ENCODE measurements at places on chromosomes 3 and 15.

DNA sequence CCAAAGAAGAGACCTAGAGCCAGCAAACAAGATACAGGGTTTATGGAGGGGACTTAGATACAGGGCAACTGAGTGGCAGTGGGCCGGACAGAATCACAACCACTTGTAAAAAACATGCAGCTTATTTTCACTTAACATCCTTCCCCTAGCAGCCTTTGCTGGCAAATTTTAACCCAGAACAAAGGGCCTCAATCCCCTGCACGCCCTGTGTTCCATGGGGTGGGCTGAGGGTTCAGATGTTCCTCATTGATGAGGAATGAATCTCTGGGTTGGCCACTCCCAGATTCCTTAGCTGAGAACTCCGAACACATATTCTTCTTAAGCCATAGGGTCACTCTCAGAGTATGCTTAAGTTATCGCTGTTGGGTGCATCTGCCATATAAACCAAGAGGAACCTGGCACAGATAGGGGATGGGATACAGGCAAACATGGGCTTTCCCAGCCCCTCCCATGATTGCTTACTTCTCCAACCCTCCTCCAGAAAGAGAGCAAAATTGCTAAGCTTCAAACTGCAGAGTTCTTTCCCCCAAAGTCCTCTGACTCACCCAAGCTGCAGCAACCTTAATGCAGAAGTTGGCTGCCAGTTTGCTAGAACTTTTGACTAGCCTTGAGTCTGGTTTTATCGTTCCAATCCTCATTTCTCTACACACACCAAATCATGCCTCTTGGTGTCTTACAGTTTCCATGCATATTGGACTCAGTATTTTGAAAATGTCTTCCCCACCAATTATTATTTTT lies 146.9 kb downstream of the CD47 start:
- no peak for DNase-seq

GRCh38 chr15:88491158-88491557 lies 23.6 kb downstream of the MRPS11 start:
- DNase-seq: no peak

GRCh38 chr3:99471353-99472323 lies 166.8 kb upstream of the COL8A1 start:
- DNase-seq: no peak

DNA sequence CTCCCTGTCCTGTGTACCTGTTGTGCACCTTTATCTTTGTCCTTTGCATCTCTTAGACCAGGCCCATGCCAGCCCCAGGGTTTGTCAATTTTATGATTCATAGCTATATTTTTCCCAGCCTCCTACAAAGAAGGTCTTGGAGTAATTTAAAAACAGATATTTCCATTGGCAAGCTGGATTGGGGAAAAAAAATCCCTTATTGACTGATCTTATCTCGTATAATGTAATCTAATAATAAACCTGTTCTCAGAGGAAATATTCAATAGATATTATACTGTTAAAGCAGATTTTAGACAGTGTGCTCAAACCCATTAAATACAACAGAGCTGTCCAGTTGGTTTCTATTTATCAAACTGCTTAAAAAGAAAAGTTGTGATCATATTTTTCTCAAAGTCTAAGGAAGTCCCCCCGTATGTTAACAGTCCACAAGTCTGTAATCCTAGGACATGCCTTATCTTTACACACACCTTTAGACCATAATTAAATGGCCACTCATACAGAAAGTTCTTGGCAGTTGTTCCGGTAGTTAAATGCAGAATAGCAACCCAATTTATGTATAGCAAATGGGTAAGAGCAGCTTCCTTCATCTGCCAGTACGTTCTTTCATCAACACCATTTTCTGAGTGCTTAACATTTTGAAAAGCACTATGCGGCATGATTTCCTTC lies 700.9 kb upstream of the NR2F2 start:
- no peak for DNase-seq

DNA sequence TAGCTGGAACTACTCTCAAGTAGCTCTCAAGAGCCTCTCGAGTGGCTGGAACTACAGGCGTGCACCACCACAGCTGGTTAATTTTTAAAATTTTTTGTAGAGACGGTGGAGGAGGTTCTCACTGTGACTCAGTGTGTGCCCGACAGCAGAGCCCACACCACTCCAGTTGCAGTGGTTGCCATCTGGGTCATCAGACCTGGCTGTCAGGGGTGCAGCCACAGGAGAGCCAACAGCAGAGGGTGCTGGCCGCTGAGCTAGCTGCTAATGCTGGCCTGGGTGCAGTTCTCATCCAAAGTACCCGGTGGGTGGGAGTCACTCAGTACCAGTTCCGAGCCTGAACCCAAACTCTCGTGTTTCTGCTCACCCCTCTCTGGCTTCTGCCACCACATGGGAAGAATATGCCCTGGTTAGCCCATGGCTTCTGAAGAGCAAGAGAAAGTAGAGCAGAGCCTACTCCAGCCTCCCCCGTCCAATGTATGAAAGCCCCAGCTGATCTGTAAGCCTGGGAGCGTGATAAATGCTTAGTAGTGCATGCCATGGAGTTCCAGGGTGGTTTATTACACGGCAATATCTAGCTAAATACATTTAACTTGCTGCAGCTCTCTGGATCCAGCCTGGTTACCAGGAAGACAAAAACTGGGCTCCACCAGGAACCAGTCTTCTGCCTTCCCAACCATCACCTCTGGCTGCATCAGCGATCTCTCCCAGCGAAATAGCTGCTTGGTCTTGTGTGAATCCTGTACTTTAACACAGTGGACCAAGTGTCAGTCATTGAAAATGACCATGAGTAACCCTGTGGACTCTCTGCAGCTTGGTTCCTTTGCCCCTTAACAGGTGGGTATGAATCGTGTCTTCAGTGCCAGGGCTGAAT lies 17.1 kb downstream of the UMPS start:
- DNase-seq: no peak

GRCh38 chr15:40332113-40332781 lies 8.5 kb downstream of the CCDC9B start:
- DNase-seq: no peak

DNA sequence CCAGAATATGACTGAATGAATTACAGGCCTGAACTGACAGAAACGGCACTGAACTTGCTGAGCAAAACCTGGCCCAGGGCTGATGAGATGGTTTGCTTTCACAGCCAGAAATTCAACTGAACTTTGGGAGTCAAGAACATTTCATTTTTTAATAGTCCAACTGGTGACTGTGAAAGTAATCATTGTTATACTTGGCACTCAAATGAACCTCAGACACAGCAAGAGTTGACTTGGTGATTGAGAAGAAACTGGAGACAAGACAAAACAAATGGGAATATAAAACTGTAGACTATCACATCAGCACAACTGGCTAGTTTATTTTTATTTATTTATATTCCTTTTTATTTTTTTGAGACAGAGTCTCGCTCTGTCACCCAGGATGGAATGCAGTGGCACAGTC lies 858.9 kb upstream of the CFAP20DC start:
- DNase-seq: no peak

DNA sequence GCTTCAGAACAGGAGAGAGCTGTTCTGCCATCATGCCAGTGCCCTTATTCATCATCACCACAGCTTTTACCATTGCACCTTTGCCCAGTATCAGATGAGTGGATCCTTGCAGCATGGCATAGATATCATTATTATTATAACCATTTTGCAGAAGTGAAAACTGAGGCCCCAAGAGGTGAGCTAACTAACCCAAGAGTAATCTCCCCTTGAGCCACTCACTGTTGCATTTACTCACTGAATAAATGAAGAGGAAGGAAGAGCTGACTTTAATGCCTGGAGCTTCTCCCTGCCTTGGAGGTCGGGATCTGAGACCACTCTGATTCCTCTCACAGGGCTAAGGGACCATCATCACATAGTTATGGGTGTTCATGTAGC lies 32.0 kb downstream of the HRH1 start:
- no peak for DNase-seq

GRCh38 chr15:52105846-52106245 lies 6.7 kb downstream of the BCL2L10 start:
- no peak for DNase-seq

GRCh38 chr3:169661361-169662131 lies 2.0 kb downstream of the MECOM start:
- DNase-seq: no peak

GRCh38 chr3:16109929-16110328 lies 64.6 kb upstream of the GALNT15 start:
- no peak for DNase-seq

DNA sequence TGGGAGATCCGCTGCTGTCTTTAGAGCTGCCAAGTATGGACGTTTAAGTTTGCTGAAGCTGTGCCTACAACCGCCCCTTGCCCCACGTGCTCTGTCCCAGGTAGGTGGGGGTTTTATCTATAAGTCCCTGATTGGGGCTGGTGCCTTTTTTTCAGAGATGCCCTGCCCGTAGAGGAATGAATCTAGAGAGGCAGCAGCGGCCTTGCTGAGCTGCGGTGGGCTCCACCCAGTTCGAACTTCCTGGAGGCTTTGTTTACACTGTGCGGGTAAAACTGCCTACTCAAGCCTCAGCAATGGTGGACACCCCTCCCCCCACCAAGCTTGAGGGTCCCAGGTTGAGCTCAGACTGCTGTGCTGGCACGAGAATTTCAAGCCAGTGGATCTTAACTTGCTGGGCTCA lies 83.4 kb upstream of the FGF7 start:
- DNase-seq: no peak

- no peak for DNase-seq
These were observed 318.7 kb upstream of the C2CD4B start for GRCh38 chr15:62483814-62484213.

DNA sequence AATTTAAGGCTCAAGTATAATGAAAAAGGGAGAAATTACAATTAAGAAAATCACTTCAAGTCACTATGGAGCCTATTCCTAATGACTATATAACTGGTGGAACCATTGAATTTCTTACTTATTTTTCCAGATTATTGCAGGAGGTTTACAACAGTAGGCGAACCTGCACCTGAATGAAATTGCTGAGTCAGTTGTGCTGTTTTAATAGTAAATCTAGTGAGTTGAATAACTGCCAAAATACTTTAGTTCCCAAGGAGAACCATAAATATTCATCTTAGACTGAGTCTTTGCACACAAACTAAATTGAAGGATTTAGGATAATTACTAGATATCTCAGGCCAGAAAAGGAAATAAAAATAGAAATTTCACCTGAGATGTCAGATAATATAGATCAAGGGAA lies 1052.8 kb downstream of the NAALADL2 start:
- DNase-seq: no peak

DNA sequence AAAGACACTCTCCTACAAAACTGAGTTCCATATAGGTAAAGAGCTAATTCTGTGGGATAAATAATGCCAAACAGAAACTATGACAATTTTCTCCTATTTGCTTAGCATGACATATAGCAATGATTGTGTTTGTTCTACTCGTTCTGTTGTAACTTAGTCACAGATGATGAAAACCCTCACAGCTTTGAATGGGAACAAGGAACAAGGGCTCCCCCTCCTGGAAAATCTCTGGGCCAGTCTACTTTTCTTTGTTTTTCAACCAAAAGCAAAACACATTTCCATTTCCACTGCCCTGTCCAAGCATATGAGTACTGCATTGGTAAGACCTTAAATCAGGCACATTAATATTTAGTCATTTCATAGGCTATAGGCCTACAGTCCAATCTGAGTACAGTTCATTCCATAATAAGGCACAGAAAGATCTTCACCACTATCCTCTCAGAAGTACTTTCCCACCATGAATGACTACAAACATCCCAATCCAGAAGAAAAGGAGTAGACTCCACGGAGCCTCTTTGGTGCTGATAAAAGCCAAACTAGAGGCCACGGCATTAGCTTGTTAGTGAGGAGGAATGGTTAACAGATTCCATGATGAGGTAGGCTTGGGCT lies 67.1 kb downstream of the ATP8B4 start:
- DNase-seq: no peak

DNA sequence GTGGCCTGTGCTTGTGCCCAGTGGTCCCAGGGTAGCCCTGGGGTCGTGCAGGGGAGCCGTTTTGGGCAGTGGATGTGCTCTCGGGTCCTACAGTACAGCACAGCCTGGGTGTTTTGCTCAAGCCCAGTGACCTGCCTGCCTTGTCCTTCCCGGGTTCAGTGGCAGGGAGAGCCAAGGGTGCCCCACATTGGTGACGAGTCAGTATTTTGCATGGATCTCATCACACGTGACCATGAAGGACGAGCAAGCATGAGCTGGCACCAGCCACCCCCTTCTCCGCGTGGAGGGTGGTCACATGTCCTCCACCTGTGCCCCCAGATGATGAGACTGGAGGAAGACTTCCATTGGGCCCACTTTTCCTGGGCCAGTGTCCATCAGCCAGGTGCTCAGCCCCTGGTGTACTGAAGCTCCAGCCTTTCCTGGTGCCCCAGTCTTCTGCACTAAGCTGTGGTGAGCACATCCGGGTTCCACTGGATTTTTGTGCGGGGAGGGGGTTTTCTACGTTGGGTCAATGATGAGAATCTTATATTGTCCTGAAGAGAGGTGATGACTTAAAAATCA lies 197.5 kb downstream of the UBE3A start:
- DNase-seq: no peak

- no peak for DNase-seq
These were observed 250.2 kb upstream of the MME start for GRCh38 chr3:154829929-154830328.

DNA sequence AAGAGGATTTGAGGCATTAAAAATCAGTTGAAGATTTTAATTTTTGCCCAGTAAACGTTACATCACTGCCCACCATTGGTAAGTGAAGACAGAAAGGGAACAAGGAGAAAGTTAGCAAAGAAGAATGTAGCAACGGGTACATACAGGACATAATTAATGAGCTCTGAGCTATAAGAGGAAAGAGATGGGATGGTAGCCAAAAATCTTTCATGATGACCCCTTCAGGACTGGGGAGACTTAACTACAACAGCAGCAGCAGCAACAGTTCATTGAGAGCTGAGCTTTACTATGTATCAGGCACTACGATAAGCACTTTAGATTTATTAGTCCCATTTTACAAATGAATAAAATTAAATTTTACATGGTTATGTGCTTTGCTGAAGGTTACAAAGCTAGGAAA lies 18.4 kb downstream of the EMC4 start:
- no peak for DNase-seq

GRCh38 chr3:38114052-38114874 lies 22.7 kb downstream of the ACAA1 start:
- DNase-seq: no peak

- no peak for DNase-seq
These were observed 14.6 kb upstream of the LMOD3 start for GRCh38 chr3:69137005-69137404.

GRCh38 chr3:42071904-42072812 lies 19.0 kb upstream of the TRAK1 start:
- DNase-seq: no peak

DNA sequence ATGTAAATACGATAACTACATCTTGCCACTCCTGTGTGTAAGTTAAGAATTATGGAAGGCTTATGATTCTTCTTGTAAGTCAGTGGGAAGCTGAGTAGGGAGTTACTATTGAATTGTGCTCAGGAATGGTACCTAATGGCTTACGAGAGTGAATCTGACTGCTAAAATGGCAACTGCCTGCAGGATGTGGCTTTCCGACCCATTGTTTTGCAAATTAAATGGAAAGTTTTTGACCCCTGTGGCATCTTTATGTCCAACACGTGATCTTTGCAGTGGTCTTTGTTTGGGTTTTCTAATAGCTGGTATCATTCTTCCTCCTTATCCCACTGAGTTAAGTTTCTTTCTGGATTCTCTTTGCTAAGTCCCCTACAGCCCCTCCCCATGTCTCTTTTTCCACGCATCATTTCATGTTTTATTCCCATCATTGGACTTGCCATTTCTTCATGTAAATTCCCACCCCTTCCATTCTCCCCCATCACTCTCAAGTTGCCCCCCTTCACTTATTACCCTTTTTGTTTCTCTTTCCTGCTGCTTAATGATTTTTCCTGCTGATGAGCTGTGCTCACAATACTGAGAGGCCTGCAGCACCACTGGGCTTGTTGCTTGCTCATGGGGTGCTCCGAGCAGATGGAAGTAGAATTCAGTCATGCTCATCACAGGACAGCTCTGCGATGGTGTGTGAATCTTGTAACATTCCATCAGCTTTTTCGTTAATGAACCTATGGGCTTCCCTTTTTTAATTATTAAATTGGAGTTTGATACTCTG lies 428.2 kb upstream of the IL12A start:
- no peak for DNase-seq

All from effector memory CD8-positive, alpha-beta T cell (primary cell).